ENCODE measurements at places on chromosomes 5 and 9. TPM values are rescaled to one million over a fixed set of nuclear protein-coding genes. Genes with fewer than 3 reads are reported as not detected.
A peak's percentile ranks its signal among the peaks of the same experiment; 100 is the strongest.

Gene SLC34A3
- 12.7 TPM for polyA plus RNA-seq

Gene GPX8
- 88.9 TPM for polyA plus RNA-seq

Gene GABRA6
- polyA plus RNA-seq = not detected

Gene SLC1A3
- 4.7 TPM for polyA plus RNA-seq

Gene EIF4EBP3
- 10.0 TPM for polyA plus RNA-seq

Gene PDLIM4
- polyA plus RNA-seq = 14.5 TPM

Gene RGS7BP
- 7.7 TPM for polyA plus RNA-seq

Gene LRRC19
- polyA plus RNA-seq = 18.6 TPM

- no peak for DNase-seq
Measured at GRCh38 chr5:151595411-151595826, 4.3 kb upstream of the FAT2 start.

GRCh38 chr9:69168709-69169217 is 5.3 kb upstream of the TJP2 start:
- no peak for DNase-seq

DNA sequence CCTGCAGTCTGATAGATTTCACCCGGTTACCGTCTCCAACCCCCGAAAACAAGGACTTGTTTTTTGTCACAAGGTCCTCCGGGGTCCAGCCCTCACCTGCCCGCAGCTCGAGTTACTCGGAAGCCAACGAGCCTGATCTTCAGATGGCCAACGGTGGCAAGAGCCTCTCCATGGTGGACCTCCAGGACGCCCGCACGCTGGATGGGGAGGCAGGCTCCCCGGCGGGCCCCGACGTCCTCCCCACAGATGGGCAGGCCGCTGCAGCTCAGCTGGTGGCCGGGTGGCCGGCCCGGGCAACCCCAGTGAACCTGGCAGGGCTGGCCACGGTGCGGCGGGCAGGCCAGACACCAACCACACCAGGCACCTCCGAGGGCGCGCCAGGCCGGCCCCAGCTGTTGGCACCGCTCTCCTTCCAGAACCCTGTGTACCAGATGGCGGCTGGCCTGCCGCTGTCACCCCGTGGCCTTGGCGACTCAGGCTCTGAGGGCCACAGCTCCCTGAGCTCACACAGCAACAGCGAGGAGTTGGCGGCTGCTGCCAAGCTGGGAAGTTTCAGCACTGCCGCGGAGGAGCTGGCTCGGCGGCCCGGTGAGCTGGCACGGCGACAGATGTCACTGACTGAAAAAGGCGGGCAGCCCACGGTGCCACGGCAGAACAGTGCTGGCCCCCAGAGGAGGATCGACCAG is 121.3 kb downstream of the DAB2IP start:
- DNase-seq = no peak

GRCh38 chr5:1324301-1324700 is 20.6 kb downstream of the CLPTM1L start:
- DNase-seq = no peak

DNA sequence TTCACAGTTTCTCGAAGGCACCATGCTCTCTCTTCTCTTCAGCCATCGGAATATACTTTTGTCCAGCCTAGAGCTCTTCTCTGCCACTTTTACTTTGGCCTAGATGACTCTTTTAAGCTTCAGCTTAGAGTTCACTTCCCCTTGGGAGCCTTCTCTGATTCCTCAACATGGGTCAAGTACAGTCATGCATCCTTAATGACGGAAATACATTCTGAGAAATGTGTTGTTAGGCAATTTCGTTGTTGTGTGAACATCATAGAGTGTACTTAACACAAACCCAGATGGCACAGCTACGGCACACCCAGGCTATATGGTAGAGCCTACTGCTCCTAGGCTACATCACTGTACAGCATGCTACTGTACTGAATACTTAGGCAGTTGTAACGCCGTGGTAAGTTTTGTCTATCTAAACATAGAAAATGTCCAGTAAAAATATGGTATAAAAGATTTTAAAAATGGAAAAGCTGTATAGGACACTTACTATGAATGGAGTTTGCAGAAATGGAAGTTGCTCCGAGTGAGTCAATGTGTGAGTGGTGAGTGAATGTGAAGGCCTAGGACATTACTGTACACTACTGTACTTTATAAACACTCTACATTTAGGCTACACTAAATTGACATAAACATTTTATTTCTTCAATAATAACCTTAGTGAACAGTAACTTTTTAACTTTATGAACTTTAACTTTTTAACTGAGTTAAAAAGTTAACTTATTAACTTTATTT is 15.1 kb upstream of the TNFSF15 start:
- DNase-seq = no peak

- no peak for DNase-seq
Measured at GRCh38 chr5:137164961-137165360, 334.2 kb downstream of the SPOCK1 start.

DNA sequence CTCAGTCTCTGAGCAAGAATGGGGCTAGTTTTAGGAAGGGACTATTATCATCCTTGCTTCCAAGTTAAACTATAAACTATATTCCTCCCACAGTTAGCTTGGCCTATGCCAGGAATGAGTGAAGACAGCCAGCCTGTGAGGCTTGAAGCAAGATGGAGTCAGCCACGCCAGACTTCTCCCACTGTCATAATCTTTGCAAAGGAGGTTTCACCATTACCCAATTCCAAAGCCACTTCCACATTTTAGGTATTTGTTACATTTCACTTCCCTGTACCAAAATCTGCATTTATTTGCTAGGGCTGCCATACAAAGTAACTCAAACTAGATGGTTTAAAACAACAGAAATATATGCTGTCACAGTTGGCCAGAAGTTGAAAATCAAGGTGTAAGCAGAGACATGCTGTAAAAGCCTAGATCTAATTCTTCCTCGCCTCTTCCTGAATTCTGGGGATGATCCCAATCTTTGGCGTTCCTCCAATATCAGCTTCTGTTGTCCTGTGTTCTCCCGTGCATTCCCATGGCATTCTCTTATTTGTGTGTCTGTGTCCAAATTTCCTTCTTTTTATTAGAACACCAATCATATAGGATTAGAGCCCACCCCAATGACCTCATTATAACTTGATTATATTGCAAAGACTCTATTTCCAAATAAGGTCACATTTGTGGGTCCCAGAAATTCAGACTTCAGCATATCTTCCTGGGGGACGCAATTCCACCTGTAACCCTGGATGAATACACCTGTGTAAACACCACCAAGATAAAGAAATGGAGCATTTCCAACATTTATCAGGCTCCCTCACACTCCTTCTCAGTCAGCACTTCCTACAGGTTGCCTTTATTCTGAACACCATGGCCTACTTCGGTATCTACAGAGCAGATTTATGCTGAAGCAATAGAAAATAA is 126.8 kb downstream of the GCNT1 start:
- no peak for DNase-seq

GRCh38 chr9:123372766-123373446 is 16.9 kb downstream of the CRB2 start:
- DNase-seq = no peak

GRCh38 chr5:149153751-149154610 is 12.7 kb downstream of the ABLIM3 start:
- no peak for DNase-seq

- no peak for DNase-seq
Measured at GRCh38 chr5:176899296-176899891, at the start of gene HK3. Gene HK3, minus strand, starts transcription at chr5:176899346. Its CDS starts 3,187 bp downstream, at chr5:176896159.

DNA sequence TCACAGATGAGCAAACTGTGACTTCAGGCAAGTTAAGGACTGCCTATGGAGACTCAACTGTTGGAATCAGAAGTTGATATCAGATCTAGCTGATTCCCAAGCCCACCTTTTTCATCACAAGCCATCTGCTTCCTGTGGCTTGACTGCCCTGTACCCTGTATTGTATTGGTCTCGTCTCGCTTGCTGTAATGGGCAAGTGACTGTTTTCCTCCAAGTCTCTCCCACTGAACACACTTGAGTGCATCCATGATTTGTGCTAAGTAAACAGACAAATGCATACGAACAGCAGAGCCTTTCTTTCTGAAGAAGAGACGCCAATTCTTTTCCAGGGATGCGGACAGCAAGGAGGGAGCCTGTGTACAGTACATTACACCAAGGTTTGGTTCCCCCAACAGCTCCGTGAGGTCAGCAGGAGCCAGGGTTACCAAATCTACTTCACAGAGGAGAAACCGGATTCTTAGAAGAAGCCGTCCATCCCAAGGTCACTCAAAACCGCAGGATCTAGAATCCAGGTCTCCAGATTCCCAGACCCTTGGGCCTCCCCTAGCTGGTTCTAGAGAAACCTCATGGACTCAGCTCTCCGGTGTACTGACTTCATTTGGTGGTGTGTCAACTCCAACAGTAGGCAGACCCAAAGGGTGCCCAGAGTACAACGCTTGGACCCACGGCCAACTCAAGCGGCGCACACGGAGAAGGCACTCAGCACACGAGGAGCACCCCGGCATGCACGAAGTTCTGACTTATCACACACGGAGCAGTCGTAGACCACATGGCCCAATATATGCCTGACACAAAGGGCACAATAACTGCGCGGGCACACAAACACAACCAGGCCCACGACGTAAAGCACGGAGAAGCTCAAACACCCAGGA is 1.1 kb downstream of the BAG1 start:
- peak; percentile 11 for DNase-seq

GRCh38 chr5:154714266-154714986 is 40.8 kb upstream of the LARP1 start:
- DNase-seq = no peak

DNA sequence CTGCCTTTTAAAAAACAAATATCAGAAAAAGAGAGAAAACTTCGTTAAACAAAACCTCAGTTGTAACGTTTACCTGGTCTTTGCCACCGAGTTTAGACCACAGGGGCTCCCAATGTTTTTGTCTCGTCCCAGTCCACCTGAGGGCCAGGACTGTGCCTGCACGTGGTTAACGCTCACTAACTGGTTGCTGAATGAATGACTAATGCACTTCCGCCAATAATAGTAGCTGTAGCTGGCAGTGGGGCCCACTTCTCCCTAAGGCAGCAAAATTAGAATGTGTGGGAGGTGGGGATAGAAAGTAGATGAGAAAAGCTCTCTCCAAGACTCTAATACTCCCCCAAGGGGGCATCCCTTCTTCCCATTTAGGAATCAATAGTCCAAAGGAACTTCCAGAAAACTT is 29.1 kb upstream of the MED27 start:
- DNase-seq = no peak

DNA sequence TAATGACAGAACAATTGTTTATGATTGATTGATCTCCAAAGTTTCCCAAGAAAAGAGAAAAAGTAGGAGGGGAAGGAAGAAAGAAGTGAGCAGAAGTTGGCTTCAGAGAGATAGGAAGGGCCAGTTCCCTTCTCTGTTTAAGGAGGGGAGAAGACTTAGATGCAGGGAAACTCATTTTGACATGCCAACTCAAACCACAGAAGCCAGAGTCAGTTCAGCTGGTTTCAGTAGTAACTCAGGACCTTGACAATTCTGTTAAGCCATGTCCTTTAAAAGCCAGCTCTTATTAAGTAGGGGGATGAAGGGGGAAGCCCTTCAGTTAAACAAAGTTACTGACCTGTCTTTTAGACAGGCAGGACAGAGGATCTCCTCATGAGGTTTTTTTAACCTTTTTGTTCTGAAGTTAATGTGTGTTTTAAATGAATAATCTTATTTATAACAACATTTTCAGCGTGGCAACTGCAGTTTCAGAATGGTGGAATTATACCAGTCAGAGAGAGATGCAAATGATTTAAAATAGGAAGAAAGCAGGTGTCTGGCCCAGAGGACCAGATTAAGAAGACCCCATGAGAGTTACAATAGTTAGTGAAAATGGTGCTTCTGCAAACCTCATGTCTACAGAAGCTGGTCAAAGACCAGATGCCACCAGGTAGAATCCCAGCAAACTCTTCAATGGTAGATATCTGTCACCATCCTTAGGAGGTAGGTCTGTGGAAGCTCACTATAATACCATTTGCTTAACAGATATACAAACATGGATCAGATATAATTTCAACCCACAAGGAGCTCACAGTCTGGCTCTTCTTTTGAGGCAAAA is 29.3 kb upstream of the ABL1 start:
- no peak for DNase-seq

DNA sequence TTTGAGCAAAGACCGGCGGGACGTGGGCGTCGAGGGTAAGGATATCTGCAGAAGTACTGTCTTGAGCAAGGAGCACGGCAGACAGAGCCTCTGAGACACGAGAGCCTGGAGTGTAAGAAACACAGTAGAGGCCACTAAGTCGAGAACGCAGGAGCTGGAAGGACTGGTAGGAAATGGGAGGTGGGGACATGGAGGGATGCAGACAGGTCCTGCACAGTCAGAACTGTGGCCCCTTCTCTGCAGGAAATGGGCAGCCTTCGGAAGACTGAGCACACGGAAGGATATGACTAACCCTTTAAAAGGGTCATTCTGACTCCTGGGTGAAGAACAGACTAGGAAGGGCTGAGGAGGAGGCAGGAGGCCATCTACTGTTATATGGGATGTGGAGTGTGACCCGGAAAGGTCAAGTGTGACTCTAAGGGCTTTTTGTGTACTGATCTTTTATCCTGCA is 1.4 kb upstream of the CAMSAP1 start:
- DNase-seq = no peak

DNA sequence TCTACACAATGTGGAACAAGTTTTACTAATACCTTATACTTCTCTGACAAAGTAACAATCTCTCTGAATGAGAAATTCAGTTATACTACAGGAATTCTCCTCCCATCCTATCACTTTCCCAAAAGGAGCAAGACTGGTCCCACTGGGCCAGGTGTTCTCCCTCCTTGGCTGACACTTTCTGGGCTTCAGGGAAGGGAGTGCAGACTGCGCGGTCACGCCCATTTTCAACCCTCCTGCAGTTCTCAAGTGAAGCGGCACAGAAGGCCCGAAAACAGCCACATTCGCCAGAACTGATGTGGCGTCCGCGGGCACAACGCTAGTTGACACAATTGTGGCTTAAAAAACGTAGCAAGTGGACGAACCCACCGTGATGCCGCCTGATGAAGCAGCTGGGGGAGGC is 603 bp downstream of the SAXO1 start:
- DNase-seq = no peak

- no peak for DNase-seq
Measured at GRCh38 chr5:104088876-104089778, 526.5 kb upstream of the NUDT12 start.

DNA sequence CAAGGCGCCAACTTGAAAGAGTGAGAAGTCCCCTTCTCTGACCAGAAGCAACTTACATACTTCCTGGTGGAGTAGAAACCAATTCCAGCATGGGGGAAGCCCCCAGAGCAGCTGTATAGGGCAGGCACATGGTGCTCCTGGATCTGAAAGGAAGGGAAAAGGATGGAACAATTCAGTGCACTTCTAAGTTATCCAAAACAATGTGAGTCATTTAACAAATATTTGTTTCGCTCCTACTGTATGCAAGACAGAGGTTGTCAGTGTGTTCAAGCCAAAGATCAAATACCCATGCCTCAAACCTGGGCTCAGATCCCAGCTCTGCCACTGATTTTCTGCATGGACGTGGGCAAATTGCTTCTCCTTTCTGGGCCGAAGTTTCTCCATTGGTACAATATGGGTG is 67.1 kb downstream of the LHX2 start:
- DNase-seq = no peak

Measured in left renal cortex interstitium (tissue), 4 donors.